ENCODE measurements at places on chromosomes 11 and 22.
A peak's percentile ranks its signal among the peaks of the same experiment; 100 is the strongest.

GRCh38 chr11:125312391-125312790, 147.8 kb downstream of the PKNOX2 start:
- no peak for DNase-seq

DNA sequence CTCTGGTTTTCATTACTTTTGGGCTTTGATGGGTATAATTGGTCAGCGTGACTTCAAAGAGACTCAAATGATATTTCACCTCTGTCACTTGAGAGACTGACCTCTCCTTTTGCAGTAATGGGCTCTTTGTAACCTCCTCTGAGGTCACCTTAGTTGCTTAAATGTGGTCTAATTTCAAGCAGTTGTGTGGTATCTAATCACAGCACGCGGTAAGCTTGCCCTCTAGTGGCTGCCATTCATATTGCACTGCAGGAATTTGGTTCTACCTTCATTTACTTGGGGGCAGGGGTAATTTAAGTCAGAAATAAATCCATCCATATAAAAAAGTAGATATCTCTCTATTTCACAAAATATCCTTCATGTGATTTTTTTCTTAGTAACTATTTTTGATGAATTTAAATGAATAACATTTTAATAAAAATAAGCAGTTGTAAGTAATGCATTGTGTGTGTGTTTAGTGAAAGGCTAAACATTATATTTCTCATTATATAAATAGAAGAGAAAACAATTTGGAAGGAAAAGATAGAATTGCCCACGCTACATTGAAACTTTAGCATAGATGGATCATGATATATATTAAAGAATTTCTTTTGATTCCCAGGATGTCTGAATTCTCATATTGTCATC, 55.0 kb upstream of the ANO3 start:
- no peak for DNase-seq

GRCh38 chr11:29119707-29120618, 896.9 kb downstream of the KCNA4 start:
- DNase-seq: no peak

DNA sequence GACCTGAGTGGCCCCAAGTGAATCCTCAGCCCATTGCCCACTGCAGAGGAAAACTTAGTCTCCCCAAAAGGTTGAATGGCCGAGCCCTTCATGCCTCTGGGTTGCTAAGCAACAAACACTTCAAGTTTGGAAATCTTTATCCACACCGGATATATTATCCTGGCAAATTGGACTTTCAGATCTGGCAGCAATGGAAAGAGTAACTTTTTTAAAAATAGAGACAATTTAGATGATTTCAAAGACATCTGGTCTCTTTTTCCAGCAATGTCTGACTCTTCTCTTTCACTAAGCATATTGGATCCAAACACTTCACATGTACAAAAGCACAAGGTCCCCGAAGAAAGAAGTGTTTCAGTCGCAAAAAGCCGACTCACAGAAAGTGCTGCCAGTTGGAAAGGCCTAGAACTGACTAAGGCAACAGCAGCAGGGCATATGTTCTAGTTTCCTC, 505.3 kb downstream of the SOX6 start:
- no peak for DNase-seq

DNA sequence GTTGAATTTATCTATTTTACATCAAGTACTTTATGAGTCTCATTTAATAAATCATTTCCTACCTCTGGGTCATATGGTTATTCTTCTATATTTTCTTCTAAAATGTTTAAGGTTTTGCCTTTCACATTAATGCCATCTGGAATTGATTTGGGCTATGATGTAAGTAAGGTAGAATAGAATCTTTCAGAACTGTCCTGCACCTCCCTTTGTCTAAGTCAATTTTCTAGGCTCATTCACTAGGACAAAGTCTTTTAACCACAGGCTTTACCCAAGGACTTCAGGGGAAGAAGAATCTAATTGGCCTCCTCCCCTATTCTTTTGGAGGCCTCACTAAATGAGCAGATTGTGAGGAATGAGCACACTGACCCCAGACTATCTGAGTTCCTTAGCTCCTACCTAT, 146.0 kb downstream of the BBOX1 start:
- no peak for DNase-seq

DNA sequence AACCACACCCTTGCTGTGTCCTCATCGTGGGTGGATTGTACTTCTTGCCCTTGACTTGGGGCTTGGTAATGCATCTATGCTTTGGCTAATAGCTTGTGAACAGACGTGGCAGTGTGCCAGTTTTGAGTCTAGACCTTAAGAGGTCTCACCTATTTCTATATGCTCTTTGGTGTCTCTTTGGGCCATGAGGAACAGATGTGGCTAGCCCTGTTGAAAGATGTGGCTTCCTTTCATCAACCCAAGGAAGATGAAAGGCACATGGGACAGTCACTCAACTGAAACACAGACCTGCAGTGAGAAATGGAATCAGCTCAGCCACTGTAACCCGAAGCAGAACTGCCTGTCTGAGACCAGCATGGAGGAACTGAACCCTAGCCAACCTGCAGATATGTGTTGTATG, 7.9 kb upstream of the NELL1 start:
- no peak for DNase-seq

- no peak for DNase-seq
Measured at GRCh38 chr11:89463266-89463780, 27.9 kb downstream of the NOX4 start.

GRCh38 chr11:75277991-75278790, 37.6 kb downstream of the TPBGL start:
- DNase-seq: peak; percentile 8
